ENCODE measurements at places on chromosomes 2 and 18.

DNA sequence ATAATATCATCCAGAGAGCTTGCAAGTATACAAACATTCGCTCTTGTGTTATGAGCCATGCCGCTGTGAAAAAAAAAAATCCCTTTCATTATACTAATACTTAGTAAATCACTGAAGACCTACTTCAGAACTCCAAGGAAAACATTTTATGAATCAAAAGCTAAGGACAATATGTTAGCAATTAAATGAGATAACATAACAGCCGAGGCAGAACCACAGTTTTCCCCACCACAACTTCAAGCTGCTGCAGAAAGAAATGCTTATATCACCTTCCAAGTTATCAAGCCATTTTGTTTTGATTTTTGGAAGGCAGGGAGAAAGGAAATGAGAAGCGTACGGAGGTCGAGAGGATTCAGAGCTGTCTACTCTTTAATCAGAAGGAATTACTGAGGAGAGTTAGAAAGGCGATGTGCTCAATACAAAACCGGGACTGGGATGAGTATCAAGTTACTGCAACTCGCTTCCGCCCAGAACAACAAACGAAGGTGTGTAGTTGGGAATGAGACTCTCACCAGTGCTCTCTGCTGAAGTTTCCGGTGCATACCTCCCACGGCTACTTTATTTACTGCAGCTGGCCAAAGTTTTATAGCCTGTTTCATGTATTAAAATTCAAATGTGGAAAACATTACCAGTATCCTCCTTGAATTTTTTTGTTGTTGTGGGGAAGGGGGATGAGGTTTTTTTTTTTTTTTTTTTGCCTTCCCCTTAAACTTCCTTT lies 292.2 kb upstream of the CCDC68 start:
- no peak for DNase-seq

- no peak for DNase-seq
Measured at GRCh38 chr18:2515908-2516625, 55.2 kb downstream of the METTL4 start.

- DNase-seq = no peak
Measured at GRCh38 chr2:180227461-180227860, 220.4 kb upstream of the CWC22 start.

DNA sequence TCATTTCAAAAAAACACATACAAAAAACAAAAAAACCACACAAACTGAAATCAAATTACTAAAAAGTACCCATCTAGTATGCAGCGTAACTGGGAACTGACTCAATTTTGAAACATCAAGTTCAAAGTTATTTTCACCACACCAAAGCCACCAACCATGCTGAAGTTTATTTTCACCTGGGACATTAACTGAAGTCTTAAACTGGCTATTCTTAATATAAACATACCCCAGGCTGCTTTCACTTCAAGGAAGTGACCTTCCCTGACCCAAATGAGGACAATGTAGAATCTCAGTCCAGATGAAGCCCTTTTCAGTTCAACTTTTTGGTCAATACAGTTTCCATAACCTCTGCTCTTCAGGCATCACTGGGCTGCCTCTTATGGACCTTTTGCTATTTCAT lies 84.6 kb downstream of the PIGN start:
- no peak for DNase-seq

DNA sequence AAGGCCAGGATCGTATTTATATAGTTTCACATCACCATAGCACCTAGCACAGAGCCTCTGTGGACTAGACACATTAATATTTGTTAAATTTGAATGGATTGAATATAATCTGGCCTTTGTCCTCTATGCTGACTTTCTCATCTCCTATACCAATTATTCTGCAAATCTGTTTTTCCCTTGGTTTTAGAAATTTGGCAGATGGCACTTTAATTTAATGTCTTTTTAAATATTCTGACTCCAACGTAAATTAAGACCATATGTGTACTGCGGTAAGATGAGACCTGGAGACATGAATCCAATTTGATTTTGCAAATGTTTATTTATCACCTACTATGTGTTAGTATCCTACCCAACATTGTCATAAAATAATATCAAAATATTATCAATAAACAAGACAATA lies 1281.9 kb upstream of the PIK3C3 start:
- no peak for DNase-seq

GRCh38 chr2:188474316-188474715 lies 182.6 kb downstream of the GULP1 start:
- no peak for DNase-seq

DNA sequence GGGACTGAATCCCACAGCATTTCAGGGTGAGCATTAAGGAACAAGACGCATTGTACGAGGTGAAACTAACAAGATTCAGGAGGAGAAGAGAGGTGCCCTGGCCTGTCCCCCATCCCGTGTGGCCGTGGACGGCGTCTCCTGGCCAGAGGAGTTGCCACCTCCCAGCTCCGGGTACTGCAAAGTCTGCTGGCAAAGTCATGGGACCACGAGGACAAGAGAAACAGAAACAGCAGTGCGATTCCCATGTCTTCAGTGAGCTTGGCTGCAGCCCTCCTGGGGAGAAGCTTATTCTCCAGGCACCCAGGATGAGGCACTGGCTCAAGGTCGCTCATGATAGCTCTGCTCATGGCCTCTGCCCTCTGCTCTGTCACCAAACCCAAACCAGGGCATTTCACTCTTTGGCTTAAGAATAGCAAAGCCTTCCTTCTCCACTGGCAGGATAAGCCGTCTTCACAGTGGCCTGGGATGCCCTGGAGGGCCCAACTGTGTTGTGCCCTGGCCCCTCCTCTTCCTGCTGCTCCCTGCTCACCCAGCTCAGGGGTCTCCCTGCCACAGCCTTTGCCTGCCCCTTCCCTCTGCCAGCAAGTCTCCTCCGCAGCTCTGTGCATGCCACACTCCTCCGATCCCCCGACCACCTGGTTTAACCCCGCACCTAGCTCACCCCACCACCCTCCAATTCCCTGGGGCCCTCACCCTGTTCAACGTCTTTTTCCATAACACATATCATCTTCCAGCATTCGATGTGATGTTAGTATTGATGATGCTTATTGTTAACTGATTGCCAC lies 144.8 kb downstream of the PXDN start:
- DNase-seq = no peak

DNA sequence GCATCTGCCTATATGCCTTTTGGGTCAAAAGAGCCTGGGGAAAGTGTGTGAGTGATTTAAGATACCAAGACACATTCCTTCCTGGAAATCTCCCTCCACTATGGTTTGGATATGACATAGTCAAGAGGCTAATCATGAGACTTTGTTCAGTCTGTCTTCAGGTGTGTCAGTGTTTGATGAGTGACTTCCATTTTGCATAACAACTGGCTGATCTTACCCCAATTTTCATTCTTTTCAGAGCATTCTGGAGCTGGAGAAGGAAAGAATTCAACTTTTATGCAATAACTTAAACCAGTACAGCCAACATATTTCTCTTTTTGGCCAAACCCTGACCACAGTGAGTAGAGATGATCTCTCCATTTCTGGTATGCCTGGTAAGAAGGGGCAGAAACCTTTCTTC lies 39.4 kb downstream of the SPC25 start:
- no peak for DNase-seq

GRCh38 chr18:26926066-26926675 lies 60.7 kb upstream of the AQP4 start:
- DNase-seq = no peak

GRCh38 chr18:41982942-41983660 lies 28.1 kb downstream of the PIK3C3 start:
- DNase-seq = no peak

GRCh38 chr18:62126737-62127136 lies 60.1 kb downstream of the PIGN start:
- DNase-seq = no peak

GRCh38 chr2:241763551-241764274 lies 12.9 kb upstream of the GAL3ST2 start:
- DNase-seq = no peak

DNA sequence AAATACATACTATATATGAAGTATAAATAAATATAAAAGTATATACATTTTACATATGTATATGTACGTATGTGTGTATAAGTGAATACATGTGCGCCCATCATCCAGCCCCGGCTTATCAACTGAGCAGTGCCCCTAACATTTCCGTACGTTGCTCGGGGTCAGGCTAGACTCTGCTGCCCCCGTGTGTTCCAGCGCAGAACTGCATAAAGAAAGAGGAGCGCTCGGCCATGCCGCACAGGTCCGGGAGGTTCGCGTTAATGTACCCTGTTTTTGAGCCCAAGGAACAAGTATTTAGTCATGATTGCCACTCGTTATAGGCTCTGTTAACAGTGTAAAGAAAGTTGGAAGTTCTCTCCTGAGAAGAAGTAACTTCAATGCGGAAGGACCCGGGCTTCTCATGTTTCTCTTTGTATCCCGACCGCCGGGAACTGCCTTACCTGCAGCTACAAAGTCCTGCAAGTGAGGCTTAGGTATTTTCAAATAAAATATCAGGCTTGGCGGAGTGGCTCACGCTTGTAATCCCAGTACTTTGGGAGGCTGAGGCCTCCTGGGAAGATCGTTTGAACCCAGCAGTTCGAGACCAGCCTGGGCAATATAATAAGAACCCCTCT lies 55.7 kb downstream of the CD8B2 start:
- peak; percentile 77 for DNase-seq

DNA sequence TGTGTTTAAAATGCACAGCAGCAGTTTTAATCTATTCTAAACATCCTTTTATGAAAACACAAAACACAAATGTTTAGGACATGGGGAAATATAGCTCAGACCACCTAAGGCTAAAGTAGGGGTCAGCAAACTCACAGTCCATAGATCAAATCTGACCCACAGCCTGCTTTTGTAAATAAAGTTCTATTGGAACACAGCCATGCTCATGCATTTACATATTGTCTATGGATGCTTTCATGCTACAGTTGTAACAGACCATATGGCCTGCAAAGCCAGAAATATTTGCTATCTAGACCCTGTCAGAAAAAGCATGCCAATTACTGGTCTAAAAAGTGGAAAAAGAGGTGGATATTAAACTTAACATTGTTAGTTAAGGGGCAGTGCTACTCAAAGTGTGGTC lies 1105.4 kb upstream of the KLHL29 start:
- DNase-seq = no peak

DNA sequence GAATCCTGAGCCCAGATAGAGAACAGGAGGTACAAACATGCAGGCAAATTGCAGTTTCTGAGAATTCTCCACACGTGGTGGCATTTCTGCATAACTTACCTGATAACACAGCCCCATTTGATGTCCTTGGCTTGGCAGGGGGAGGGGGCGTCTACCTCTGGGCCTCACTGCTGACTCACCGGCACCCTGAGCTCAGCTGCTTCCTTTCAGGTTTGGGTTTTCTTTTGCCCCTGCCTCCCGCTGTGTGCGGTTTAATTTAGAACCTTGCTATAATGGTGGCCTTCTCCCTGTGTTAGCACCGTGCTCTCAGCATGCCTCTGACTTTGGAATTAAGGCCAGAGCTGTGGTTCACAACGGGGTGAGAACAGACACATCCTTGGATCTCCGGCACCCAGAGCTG lies 4.4 kb downstream of the CTIF start:
- DNase-seq = no peak

- no peak for DNase-seq
Measured at GRCh38 chr2:119366161-119366648, 429 bp downstream of the C2orf76 start.

- no peak for DNase-seq
Measured at GRCh38 chr18:78768656-78769501, 210.7 kb upstream of the SALL3 start.

DNA sequence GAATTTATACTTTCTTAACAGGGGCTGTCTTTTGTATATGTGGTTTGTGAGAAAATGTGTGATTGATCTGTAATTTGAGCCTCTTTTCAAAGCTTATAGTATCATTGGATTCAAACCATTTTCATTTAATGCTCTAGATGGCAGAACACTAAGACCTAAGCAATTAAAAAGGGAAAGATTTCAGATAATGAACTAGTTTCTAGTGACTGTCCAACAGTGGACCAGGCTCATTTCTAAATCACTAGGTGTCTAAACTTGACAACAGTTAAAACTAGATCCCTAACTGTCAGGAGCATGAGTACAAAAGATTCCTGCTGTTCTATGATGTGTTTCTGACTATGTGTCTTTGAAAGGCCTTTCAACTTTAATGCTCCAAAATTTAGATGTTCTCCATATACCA lies 54.6 kb downstream of the ANKRD44 start:
- DNase-seq = no peak

DNA sequence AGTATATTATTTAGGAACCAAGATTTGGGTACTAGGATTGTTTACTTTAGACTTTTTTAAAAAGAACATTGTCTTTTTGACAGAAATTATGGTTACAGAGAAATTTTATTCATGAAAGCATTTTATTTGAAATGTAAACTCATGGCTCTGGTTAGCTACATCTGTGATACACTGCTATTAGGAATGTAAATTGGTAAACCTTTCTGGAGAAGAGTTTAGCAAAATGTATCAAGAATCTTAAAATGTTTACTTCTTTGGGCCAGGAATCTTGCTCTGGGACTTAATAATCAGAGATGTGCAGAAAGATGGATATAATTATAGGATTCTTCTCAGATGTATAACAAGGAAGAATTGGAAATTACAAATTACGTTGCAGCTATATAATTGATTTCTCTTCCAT lies 19.7 kb downstream of the MAP3K20 start:
- DNase-seq = no peak

- no peak for DNase-seq
Measured at GRCh38 chr2:160876029-160876428, 284.2 kb upstream of the TANK start.

GRCh38 chr2:229701716-229702115 lies 12.6 kb downstream of the DNER start:
- DNase-seq = no peak

Measured in stimulated activated CD4-positive, alpha-beta T cell treated with anti-CD3 and anti-CD28 coated beads, Interleukin-12 subunit alpha, Interleukin-12 subunit beta, amount 100 ng/mL, for 4 hours (primary cell).